ENCODE measurements at places on chromosomes 12 and 14. TPM values are rescaled to one million over a fixed set of nuclear protein-coding genes. Genes with fewer than 3 reads are reported as not detected.
A peak's percentile ranks its signal among the peaks of the same experiment; 100 is the strongest.

The FGF6 gene
- not detected for total RNA-seq

The KIF26A gene
- total RNA-seq = 8.1 TPM

The LALBA gene
- not detected for total RNA-seq

The P2RX2 gene
- total RNA-seq = not detected

The FOXA1 gene
- total RNA-seq = not detected

- DNase-seq = no peak
These were observed 18.5 kb upstream of the CCDC175 start for GRCh38 chr14:59595071-59595470.

DNA sequence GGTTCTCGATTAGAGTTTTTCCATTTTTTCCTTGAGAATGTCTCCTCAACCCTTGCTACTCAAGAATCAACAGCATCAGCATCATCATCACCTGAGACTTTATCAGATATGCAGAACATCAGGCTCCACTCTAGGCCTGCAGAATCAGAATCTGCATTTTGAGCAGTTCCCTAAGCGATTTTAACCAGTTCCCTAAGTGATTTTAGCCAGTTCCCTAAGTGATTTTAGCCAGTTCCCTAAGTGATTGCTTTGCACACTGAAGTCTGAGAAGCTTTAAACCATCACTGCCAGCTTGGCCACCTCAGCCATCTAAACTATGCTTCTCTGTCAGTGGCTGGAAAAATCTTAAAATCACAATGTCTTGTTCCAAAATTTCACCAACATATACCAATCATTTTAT is 29.4 kb upstream of the SLC38A1 start:
- no peak for DNase-seq

- DNase-seq = no peak
These were observed 77.3 kb upstream of the LTA4H start for GRCh38 chr12:96112733-96113132.

GRCh38 chr12:110778833-110779577 is 36.3 kb upstream of the PPP1CC start:
- no peak for DNase-seq

GRCh38 chr14:64683264-64683663 is 21.0 kb upstream of the PLEKHG3 start:
- DNase-seq = no peak

GRCh38 chr12:91225316-91225715 is 42.7 kb upstream of the DCN start:
- no peak for DNase-seq

DNA sequence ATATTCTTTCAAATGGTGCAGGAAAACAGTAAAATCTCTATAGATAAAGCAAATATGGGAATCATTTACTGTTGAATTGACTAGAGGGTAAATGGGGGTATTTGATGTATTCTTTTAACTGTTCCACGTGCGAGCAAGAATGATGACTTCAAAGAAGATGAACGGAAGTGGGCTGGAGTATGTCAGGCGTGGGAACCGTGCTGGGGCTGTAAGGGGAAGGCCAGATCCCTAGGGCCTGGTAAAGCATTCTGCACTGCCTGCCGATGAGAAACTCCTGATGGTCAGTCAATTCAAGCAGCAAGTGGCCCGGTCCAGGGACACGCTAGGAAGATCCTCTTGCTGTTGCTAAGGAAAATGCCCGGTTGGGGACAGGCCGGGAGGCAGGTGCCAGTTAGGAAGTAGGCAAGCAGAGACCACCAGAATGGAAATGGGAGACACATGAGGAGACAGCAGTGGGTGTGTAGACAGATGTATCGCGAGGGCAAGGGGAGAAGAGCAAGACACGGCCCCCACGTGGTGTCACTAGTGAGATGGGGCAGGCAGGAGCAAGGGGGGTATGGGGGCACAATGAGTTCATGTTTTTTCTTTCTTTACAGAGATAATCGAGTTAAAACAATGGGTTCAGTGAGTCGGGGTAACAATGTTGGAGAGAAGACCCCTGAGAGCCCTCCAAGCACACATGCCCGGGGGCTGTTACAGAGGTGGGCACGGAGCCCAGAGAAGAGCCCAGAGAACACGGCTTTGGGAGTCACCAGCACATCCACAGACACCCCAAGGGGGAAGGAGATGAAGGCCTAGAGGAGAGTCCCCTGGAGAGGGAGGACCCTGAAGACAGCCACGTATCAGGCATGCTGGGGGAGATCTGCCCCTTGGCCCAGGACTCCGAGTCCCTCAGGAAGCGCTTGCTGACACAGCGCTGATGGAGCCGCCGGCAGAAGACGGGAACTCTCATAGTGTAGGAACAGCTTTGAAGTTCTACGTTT is 37.2 kb downstream of the FBXO21 start:
- no peak for DNase-seq

- DNase-seq = no peak
These were observed 62.0 kb upstream of the SCN8A start for GRCh38 chr12:51528852-51529650.

DNA sequence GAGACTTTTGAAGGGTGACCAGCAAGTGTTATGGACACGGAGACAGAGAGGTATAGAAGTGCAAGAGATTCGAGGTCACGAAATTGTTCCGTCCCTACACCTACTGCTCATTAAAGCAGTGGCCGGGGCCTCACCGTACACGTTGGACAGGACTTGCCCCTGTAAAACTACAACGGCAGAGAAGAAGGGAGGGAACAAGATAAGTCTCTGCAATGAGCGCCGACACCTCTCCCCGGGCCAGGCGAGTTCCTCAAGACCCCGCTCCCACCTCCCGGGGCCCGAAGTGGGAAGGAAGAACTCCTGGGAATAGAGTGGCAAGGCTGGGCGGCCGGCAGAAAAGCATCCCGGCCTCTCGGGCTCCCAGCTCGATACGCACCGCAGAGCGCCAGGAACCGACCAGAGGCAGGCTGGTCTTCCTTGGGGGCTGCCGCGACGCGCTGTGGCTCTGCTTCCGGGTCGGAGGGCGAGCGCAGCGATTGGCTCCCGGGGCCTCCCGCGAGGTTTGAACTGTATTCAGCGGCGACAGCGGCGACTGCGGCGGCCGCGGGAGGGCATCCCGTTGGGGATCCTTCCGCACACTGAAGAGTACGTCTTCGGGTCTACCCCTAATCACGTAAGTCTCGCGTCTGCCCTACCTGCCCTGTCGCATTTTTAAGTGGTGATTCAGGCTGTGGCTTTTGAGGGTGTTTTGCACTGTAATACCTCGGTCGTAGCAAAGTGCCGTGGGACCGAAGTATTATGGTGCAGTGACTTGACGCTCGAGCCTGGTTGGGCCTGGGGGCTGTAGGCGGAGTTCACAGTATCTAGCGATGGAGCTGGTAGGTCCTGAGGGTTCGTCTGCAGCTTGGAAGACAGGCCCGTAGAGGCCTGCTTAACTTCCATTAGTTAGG is at the start of the genes NUP37 and PARPBP:
TSS of gene NUP37 (minus strand) at position 441 of the 890 bp plus-strand sequence. CDS start 1,596 bp downstream, outside the sequence.
TSS of gene PARPBP (plus strand) at position 510 of the 890 bp plus-strand sequence. CDS start 3,706 bp downstream, outside the sequence.
- DNase-seq = peak; percentile 91

DNA sequence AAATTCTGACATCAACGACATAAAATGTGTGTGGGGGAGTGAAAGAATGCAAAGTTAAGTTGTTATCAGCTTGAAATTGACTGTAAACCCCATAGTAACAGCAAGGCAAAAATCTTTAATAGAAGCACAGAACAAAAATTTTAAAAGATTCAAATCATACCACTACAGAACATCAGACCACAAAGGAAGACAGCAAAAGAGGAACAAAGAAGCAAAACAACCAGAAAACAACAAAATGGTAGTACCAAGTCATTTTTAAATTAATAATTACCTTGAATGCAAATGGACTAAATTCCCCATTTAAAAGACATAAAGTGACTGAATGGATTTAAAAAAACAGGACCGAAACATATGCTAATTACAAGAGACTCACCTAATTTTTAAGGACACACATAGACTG is 31.3 kb downstream of the A2M start:
- DNase-seq = no peak

DNA sequence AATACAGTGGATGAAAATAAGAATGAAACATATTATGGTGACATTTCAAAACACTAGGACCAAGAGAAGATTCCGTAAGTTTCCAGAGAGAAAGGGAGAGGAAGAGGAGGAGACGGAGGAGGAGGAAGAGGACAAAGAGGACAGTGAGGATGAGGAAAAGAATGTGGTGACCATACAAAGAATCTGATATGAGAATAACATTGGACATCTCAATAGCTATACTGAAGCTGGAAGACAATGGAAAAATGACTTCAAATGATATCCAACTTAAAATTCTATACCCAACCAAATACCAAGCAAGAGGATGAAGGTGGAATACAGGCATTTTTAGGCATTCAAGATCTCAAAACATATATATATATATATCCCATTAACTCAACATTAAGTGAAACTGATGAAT is 173.4 kb downstream of the PAWR start:
- DNase-seq = no peak

GRCh38 chr14:77302926-77303325 is 17.8 kb downstream of the POMT2 start:
- DNase-seq = no peak

DNA sequence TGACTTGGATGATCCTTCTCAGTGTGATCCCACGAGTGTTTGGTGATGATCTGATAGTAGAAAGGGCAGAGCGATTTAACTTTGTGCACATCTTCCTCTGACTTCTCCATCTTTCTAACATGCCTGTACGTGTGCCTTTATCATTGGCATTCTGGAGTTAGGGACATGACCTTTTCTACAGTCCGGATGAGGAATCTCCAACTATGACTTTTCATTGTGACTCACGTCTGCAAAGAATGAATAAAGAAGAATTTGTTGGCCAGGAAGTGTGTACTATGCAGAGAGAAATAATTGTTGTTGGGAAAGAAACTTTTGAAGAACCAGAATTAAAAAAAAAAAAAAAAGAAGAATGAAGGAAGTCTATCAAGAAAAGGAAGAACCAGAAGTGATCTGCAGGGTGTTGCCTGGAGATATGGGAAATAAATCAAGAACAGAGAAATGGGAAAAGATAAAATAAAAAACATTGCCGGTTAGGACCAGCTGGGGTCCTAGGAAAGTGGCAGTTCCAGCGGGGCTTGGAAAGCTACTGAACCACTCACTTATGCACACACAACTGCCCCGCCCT is 25.3 kb downstream of the PPFIBP1 start:
- DNase-seq = no peak
